ENCODE measurements at places on chromosomes 3 and 15. TPM values are rescaled to one million over a fixed set of nuclear protein-coding genes. Genes with fewer than 3 reads are reported as not detected.

LDHAL6B gene
- not detected for total RNA-seq

KY gene
- total RNA-seq: 0.07 TPM

TMEM207 gene
- total RNA-seq: not detected

GOLGA8J gene
- total RNA-seq: not detected

C3orf85 gene
- not detected for total RNA-seq

FBXW12 gene
- total RNA-seq: not detected

CFAP91 gene
- 0.32 TPM for total RNA-seq
